ENCODE measurements at places on chromosomes 5 and 9.

DNA sequence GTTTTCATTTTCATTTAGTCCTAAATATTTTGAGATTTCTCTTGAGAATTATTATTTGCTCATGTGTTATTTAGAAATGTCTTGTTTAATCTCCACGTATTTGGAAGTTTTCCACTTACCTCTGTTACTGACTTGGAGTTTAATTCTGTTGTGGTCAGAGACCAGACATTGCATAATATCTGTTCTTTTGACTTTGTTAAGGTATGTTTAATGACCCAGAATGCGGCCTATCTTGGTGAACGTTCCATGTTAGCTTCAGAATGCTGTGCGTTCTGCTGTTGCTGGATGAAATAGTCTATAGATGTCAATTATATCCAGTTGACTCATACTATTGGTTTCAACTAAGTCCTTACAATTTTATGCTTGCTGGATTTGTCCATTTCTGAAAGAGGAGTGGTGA lies 325.3 kb upstream of the TARS1 start:
- no peak for DNase-seq

- DNase-seq = no peak
These were observed 65.3 kb downstream of the GRAMD2B start for GRCh38 chr5:126488443-126489065.

DNA sequence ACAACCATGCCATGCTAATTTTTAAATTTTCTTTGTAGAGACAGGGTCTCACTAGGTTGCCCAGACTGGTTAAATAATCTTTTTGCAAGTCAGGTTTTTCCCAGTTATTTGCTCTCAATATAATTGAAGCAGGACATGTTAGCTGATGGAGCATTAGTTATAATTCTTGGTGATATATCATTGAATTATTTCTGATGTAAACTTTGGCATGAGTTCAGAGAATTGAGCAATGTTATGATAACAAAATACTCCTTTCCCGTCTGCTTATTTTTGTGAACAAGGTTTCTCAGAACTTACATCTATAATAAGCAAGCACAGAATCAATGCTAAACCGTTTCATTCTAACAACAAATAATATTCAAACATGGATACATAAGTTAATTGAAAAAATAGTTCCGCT lies 37.8 kb downstream of the BHMT start:
- no peak for DNase-seq

DNA sequence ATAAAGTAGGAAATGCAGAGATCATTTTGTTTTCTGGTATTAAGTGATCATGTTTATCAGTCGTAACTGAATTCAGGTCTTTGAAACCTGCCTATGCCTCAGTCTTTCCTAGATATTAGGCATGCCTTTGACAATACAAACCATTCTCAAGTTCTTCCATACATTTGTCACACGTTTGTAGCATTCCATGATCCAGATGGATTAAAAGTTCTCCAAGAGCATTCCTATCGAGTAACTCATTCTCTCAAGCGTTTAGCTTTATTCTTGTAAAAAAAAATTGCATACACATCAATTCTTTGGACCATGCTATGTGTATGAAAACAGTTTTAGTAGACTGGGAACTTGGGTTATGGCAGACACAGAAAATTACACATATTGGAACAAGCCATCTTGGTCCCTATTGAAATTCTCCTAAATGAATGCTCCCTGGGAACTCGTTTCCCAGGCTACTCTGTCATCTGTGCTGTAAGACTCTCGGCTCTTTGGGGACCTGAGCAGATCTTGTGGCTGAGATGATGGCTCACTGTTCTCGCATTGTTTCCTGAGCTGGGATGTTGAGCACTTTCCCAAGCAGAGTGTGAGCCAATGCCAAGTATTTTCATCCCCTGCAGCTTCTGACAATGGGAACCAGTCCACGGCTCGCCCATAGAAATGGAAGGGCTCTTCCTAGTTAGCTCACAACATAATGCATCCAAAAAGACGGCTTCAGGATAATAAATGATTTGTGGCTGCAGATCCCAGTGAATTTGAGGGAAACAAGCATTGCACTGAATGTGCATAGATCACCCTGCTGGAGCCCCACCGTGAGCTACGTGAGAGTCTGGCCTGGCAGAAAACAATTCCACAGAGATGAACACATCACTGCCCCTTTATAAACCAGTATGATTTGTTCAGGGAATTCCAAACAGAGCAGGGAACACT lies 230.2 kb downstream of the IRX1 start:
- DNase-seq = no peak

DNA sequence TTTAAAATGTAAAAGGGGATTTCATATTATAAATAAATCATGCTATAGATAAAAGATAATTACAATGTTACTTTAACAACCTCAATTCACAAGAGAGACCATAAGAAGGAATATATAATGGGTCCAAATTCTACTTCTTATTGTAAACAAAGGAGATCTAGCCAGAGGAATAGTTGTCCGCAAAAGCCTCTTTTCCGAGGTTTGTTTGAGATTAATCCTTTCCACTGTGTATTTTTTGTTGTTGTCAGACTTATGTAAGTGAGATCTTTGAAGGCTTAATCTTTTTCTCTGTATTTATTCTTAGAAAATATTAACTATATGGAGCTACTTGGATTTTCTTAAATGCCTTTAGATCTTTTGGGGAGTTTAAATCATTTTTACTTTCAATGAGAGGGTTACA lies 1299.3 kb upstream of the WWC1 start:
- no peak for DNase-seq

- DNase-seq = peak; percentile 56
These were observed 65.9 kb downstream of the DAP start for GRCh38 chr5:10695055-10695649.

DNA sequence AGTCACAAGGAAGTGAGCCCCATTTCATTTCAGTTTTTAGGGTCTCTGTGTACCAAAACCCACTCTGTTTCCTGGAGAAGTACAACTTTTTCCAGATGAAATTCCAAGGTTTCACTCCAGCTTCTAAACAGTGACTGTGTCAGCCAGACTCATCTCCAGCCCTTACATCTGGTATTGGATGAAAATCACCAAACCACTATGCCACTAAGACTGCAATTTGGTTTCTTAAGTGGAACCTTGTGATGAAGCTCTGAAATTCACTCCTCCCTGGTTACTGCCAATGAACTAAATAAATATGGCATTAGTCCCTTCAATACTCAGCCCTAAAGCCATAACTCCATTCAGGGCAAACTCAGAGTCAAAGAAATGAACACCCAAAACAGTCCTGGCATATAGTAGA lies 211.2 kb upstream of the DAPK1 start:
- no peak for DNase-seq

DNA sequence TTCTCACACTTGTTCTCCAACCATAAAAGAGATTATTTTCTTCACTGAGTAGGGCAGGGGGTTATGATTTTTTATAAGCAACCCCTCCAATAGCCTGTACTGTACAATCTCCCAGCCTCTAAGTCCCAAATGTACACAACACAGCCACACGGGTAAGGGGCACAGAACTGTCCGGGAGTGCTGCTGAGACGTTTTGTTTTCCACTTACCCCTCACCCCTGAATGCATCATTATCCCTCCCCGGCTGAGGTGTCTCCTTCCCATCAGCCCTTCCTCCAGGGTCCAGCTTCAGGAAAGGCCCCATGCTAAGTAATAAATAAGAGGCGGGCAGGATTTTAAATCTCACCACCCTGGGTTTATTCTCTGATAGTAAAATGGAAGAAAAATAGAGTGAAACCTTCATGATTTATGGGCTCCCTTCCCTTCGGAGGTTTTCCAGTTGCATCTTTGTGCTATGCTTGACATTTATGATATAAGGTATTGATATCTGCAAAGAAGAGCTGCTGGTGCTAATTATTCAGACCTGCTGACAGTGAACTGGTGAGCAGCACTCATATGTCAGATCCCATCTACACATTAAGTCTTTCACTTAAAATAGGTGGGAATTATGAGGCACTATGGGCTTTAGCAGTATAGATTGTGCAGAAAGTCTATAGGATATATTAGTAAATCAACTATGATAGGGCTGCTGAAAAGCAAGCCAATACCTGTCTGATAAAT lies 67.2 kb upstream of the MEGF10 start:
- no peak for DNase-seq

- DNase-seq = no peak
These were observed 275.3 kb downstream of the GADD45G start for GRCh38 chr9:89880161-89880560.

GRCh38 chr5:37251665-37252064 lies 2.5 kb upstream of the CPLANE1 start:
- DNase-seq = no peak

DNA sequence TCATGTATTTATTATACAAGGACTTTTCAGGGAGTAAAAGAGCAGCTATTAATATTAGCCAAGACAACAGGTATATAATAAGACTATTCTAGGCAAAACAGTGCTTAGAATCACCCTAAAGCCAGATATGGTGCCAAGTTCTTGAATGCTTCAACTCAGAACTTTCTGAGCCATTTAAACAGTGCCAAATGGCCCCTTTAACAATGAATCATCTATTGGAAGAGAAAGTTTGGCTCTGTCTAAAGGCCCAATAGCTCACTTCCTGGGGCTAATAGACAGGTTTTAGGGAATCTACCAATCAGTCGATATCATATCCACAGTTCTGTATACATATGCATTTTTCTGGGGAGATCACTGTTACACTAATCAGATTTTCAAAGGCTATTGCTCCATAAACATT lies 42.9 kb downstream of the ZNF474 start:
- no peak for DNase-seq

DNA sequence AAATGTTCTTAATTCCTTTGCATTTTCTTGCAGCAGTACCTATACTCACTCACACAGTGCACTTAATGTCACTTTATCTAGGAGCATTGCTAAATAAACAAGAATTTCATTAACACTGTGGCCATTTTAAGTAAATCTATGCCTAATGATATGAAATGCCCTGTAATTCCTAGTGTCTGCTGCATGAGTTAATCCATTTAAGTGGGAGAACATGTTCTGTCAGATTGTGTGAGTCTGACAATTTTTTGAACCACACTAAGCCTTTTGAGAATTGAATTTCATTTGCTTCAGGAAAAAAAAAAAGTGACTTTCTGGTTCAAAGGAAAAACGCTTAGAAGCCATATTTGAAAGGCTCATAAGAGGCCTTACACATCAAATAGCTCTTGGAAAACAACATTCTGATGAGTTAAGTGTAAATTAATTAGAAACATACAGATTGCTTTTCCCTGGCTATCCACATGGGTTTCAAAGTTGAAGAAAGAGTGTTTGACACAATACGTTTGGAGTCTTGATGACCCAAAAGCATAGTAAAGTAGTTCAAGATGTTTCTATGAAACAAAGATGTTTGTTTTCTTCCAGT lies 446.7 kb upstream of the GRAMD2B start:
- no peak for DNase-seq

- DNase-seq = no peak
These were observed 136.1 kb downstream of the GAPVD1 start for GRCh38 chr9:125397736-125398135.

GRCh38 chr5:88877826-88878225 lies 5.2 kb downstream of the MEF2C start:
- DNase-seq = no peak

GRCh38 chr5:100683881-100684280 lies 148.7 kb downstream of the FAM174A start:
- DNase-seq = no peak

DNA sequence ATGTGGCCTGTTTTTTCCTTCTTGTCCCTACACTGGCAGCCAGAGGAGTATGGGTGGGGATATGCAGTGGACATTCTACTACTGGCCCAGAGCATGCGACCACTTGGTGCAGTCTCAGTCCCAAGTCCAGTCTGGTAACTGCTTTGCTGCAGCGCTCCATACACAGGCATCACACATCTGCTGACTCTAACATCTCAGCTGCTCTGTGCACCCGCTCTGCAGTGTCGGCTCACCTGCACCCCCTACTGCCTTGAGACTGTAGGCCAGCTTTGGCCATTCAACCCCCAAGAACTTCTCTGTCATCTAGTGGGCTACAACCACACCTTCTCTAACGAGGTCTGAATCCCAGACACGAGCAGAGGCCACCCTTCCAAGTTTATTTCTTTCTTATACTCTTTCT lies 46.4 kb upstream of the SLCO6A1 start:
- no peak for DNase-seq

- DNase-seq = no peak
These were observed 278.6 kb upstream of the RORB start for GRCh38 chr9:74218385-74219063.

DNA sequence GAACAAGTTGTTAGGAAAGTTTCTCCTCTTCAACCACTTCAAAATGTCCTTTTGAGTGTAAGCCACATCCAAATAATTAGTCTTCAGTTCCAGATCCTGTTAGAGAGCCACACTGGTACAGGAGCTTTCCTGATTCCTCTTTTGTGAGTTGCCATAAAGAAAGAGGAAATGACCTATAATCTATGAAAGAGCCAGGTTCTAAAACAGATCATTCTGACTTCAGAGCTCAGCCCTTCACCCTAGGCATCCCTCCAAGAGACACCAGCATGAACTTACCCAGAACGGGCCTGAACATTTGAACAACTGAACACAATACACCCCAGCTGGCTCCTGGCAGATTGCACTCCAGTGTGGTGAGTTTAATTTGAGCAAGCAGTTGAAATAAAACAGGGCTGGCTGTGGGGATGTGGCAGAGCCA lies 25.7 kb downstream of the SLC1A1 start:
- no peak for DNase-seq

- DNase-seq = peak; percentile 41
These were observed 47.3 kb downstream of the SEC61B start for GRCh38 chr9:99269416-99269815.

DNA sequence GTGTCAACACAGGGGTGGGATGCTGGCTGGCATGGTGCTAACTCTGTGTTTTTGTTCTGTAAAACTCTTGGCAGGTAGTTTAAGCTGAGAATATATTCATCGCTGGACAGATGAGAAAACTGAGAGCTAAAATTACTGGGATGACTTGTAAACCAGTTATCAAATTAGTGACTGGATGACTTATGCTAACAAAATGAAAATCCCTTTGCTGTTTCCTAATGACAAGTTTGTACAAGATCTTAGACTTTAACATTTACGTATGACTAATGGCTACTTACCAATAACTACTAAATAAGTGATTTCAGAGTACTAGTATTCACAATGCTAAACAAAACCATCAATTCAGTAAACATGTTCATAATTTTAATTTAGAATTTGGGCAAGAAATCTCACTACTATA lies 854.8 kb upstream of the ARRDC3 start:
- no peak for DNase-seq

GRCh38 chr9:106846307-106846706 lies 16.7 kb upstream of the ZNF462 start:
- DNase-seq = no peak

DNA sequence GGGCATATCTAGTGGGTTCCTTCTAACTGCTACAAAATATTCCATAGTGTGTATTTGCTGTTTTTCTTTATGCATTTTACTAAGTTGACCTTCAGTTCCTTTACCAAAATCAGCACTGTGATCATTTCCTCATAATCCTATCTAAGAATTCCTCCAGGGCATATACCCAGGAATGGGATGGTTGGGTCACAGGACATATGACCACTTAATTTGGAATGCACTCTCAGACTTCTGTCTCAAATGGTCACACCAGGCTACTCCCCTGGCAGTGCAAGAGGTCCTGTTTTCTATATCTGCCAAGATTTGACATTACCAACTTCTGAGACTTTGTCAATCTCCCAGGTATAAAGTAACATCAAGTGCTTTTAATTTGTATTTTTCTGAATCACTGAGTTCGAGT lies 63.9 kb downstream of the ADAMTS12 start:
- DNase-seq = no peak

- no peak for DNase-seq
These were observed 404.0 kb downstream of the TLE4 start for GRCh38 chr9:79975621-79976256.

GRCh38 chr9:131477816-131478419 lies 24.8 kb upstream of the POMT1 start:
- DNase-seq = no peak

- no peak for DNase-seq
These were observed 18.3 kb upstream of the MLLT3 start for GRCh38 chr9:20640331-20641187.

GRCh38 chr9:470552-471194 lies 256.0 kb downstream of the DOCK8 start:
- DNase-seq = no peak
